ENCODE measurements at places on chromosomes 12 and 14. TPM values are rescaled to one million over a fixed set of nuclear protein-coding genes. Genes with fewer than 3 reads are reported as not detected.
A peak's percentile ranks its signal among the peaks of the same experiment; 100 is the strongest.

CCDC197 gene
- polyA plus RNA-seq, result not detected

SLCO1C1 gene
- polyA plus RNA-seq, result 0.39 TPM

SIX6 gene
- polyA plus RNA-seq, result not detected

SLC17A8 gene
- polyA plus RNA-seq, result 0.09 TPM

RPS6KL1 gene
- 3.7 TPM for polyA plus RNA-seq

STXBP6 gene
- 2.8 TPM for polyA plus RNA-seq

PPM1H gene
- 8.7 TPM for polyA plus RNA-seq

NID2 gene
- polyA plus RNA-seq, result 7.1 TPM

INSM2 gene
- polyA plus RNA-seq, result not detected

POTEG gene
- not detected for polyA plus RNA-seq

CCDC196 gene
- polyA plus RNA-seq, result not detected

SDR39U1 gene
- polyA plus RNA-seq, result 97.8 TPM

IL31 gene
- not detected for polyA plus RNA-seq

CGRRF1 gene
- polyA plus RNA-seq, result 26.2 TPM

- DNase-seq, result no peak
These were observed 754.5 kb downstream of the C12orf50 start for GRCh38 chr12:87274594-87275245.

- DNase-seq, result peak; percentile 27
These were observed 35.8 kb upstream of the FBXO33 start for GRCh38 chr14:39467889-39468524.

DNA sequence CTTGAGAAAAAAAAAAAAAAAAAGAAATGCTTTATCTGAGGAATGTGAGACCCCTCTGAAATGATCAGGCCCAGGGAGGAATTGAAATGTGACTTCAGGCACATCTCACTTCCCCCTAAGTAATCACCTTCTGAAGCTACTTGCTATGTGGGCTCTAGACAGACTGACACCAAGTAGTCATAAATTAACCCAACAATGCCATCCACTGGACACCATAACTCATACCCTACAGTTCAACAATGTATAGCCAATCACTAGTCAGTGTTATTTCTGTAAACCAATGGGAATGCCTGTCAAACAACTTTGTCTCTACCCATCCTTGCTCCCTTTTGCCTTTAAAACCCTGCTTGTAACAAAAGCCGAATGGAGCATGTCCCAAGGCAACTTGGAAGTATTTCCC lies 182.7 kb upstream of the TMPO start:
- peak; percentile 8 for DNase-seq

DNA sequence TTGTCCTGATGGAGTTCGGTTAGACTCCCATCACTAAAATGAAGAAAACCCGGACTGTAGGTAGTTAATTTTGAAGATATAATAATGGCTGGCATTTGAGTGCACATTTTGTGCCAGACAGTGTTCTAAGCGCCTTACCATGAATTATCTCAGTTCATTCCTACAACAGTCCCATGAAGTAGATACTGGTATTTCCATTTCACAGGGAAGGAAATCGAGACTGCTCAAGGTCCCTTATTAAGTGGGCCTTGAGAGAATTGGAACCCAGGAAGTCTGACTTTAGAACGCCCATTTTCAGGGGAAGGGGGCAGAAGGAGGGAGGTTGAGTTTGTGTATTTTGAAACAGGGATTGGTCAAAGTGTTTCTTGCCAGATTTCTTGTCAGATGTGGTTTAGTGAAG lies 855 bp downstream of the MNAT1 start:
- peak; percentile 2 for DNase-seq

DNA sequence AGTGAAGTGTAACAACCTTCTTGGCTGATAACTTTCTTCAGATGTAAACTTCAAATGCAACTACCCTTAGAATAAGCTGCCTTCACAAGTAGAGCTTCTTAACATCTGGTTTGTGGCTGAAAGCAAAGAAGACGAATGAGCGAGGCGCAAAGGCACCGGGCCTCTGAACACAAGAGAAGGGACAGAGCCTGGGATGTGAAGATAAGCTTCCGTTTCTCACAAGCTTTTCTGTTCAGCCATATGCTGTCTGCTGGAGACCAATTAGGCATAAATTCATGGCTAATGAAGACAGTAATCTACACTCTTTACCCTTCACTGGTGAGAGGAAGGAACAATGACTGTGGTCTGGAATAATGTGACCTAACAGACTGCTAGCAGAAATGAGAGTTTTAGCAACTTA lies 195.2 kb downstream of the ATXN7L3B start:
- no peak for DNase-seq

GRCh38 chr14:67986131-67986841 lies 166.7 kb downstream of the RAD51B start:
- DNase-seq, result no peak

GRCh38 chr12:21718944-21719650 lies 55.4 kb downstream of the KCNJ8 start:
- peak; percentile 83 for DNase-seq

DNA sequence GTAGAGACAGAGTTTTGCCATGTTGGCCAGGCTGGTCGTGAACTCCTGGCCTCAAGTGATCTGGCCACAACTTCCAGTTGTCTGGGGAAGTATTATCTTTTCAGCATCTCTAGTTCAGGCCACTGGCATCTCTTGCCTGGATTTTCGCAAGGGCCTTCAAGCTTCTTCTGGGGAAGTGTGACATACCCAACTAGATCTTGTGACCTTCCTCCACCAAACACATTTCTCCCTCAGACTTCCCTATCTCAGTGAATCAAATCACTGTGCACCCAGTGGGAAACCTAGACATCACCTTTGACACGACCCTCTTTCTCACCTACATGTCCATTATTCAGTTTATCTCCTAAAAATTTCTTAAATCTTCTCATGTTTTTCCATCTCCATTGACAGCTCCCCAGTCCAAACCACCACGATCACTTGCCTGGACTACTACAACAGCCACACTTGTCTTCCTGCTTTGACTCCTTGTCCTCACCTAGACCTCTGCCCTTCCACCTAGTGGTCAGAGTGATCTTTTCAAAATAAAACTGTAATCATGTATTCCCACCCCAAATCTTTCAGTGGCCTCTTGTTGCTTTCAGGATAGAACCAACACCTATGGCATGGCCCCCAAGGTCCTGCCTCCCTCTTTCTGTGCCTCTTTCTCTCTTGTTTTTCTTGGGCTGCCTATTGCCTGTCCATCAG lies 3.3 kb downstream of the EEF1AKMT3 start:
- DNase-seq, result no peak

DNA sequence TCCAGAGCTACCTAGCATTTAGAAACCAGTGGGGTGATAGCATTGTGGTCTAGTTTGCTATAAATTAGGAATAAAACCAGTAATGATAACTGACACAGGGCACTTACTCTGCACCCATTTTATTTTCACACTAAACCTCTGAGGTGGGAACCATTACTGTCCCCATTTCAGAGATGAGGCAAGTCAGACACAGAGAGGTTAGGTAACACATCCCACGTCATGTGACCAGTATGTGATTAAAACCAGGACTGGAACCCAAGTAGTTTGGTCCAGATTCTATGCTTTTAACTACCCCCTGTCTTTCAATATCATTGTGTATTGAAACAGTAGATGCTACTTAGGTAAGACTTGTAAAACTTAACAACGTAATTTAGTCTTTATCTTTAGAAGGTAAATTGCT lies 110.2 kb downstream of the PLXNC1 start:
- no peak for DNase-seq

GRCh38 chr12:121996945-121997612 lies 24.6 kb upstream of the BCL7A start:
- no peak for DNase-seq

DNA sequence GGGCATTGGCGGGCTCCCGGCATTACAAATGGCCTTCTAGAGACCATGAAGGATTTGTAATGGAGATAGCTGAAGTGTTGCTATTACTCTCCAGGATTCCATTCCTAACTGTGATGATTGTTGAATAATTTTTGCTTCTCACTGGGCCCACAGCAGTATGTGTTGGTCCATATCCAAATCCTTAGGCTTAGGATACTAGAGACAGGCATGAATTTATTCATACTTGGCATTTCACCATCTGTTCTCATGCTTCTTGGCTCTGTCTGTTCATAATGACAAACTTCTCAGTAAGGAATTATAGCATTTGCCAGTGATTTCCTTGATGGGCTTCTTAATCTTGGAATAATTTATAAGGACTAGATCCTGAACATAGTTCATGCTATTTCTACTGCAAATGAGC lies 832.9 kb downstream of the C12orf50 start:
- DNase-seq, result no peak

- DNase-seq, result no peak
These were observed 133.5 kb downstream of the NCOR2 start for GRCh38 chr12:124433879-124434278.

- peak; percentile 83 for DNase-seq
These were observed 8.9 kb downstream of the AJUBA start for GRCh38 chr14:22973217-22974032.

GRCh38 chr14:69363055-69363454 lies 35.0 kb downstream of the ERH start:
- DNase-seq, result peak; percentile 39

- DNase-seq, result peak; percentile 73
These were observed 347 bp downstream of the SYNDIG1L start for GRCh38 chr14:74425525-74426201.

- DNase-seq, result peak; percentile 35
These were observed 507 bp downstream of the AHSA1 start for GRCh38 chr14:77458249-77458950.

- DNase-seq, result no peak
These were observed 567.8 kb upstream of the TBX3 start for GRCh38 chr12:115251727-115252126.

- DNase-seq, result no peak
These were observed 3.9 kb downstream of the LHX5 start for GRCh38 chr12:113467502-113468364.

GRCh38 chr14:98234208-98234607 lies 1037.8 kb downstream of the BCL11B start:
- DNase-seq, result no peak

DNA sequence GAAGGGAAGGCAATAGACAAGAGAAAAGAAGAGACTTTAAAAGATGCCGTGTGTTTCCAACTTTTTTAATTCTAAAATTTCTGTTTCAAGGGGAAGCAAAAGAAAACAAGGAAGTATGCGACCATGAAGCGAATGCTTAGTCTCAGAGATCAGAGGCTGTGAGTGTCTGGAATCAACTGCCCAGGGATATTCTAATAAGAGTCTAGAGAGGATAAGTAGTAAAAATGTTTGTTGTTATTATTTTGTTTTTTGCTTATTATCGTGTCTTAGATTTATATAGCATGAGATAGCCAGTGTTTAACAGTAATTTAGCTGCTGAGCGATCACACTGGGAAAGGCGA lies 421 bp downstream of the FCF1 start:
- DNase-seq, result no peak

- no peak for DNase-seq
These were observed 48.5 kb downstream of the BAZ2A start for GRCh38 chr12:56581418-56582145.

GRCh38 chr14:57960946-57961785 lies 95.3 kb upstream of the SLC35F4 start:
- no peak for DNase-seq

DNA sequence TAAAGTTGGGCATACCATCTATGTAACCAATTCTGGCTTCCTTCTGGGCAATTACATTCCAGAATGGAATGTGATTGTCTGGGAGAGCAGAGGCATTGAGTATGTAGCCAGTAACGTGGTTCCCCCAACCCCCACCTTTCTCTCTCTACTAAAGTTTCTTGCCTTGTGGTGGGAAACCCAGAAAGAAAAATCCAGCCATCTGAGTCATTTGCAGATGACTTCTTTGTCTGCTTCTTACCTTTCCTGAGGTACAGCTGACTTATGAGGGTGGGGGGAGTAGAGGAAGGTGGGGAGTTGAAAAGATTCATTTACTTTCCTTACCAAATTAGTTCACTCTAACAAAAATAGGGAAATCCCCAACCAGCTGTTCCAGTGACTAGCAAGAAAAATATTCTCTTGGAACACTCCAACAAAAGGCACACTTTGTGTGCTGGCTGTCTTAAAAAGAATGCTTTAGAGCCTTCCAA lies 112.1 kb upstream of the FRMD6 start:
- DNase-seq, result no peak

- DNase-seq, result no peak
These were observed 22.2 kb downstream of the TMEM117 start for GRCh38 chr12:43858096-43858495.

- no peak for DNase-seq
These were observed 391.3 kb upstream of the FOXG1 start for GRCh38 chr14:28375295-28375694.

GRCh38 chr12:79710707-79711483 lies 20.1 kb upstream of the PAWR start:
- DNase-seq, result no peak

DNA sequence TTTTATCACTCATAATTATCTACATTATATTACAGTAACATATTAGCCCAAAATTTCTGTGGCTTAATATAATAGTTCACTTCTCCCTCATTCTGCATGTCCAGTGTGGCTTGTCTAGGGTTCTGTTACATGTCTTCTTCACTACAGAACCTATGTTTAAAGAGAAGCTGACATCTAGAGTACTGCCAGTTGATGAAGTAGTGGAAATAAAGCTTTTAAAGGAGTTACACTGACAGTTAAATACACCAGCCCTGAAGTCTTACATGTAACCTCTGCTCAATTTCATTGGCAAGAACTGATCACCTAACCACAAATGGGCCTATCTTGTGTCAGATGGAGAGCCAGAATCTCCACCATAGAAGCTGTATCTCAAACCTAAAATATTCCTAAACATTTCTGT lies 32.9 kb downstream of the RPS6KA5 start:
- DNase-seq, result no peak

DNA sequence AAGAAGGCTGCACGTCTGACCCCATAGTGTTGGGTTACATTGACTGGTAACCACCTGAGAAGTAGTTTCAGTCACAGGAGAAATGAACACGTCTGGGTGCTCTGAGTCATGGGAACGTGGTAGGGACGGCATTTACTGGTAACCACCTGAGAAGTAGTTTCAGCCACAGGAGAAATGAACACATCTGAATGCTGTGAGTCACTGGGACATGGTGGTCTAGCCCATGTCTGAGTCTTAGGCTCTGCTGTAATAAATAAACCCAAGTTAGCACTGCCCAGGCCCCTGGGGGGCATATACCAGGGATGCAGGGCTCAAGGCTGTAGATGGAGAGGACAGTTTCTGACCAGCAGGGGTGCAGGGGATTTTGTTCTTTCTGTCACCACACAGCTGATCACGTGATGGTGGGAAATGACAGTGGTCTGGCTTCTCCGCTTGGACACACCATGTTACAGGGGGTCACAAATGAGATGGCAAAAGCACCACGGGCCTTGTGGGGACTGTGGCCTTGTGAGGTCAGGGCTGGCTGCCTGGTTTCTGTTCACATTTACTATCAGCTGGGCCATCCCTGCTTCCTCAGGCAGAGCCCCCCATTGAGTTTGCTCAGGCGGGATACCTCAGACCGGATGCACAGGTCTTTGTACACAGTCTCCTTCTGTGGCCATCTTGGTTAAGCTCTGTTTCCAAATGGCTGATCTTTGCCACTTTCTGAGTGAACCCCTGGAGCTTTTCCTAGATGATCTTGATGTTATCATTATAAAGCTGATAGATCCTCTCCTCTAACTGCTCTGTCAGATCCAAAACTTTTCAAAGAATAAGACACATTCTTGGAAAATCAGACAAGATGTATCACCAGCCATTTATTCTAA lies 9.8 kb upstream of the C12orf42 start:
- no peak for DNase-seq
